ENCODE measurements at places on chromosomes 5 and 9. TPM values are rescaled to one million over a fixed set of nuclear protein-coding genes. Genes with fewer than 3 reads are reported as not detected.

Gene CNTNAP3
- 2.7 TPM for total RNA-seq

Gene PTGDS
- not detected for total RNA-seq

GRCh38 chr9:98727428-98727827 lies 18.7 kb upstream of the GABBR2 start:
- DNase-seq: no peak

DNA sequence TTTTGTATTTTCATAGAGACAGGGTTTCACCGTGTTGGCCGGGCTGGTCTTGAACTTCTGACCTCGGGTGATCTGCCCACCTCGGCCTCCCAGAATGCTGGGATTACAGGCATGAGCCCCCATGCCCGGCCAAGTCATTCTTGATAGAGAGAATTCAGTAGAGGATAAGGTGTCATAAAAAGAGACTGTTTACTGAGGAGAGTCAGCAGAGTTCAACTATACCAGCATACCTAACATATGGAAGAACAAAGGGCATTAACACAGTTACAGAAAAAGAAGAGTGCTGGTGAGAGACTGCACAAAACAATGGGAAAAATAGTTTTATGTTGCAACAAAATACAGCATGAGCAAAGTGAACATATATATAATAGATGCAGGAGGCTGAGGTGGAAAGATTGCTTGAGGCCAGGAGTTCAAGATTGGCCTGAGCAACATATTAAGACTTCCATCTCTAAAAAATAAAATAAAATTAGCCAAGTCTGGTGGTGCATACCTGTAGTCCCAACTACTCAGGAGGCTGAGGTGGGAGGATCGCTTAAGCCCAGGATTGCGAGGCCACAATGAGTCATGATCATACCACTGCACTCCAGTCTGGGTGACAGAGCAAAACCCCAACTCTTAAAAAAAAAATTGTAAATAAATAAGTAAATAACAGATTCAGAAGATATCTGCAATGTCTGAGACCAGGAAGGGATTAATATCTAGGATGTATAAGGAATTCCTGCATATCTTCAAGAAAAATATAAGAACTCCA lies 19.5 kb downstream of the B4GALT1 start:
- DNase-seq: no peak

Gene GABRA6
- not detected for total RNA-seq

Gene DYNC2I2
- total RNA-seq: 117 TPM

- DNase-seq: no peak
Measured at GRCh38 chr9:5587024-5587423, 41.9 kb upstream of the RIC1 start.

Gene LRRC26
- not detected for total RNA-seq

DNA sequence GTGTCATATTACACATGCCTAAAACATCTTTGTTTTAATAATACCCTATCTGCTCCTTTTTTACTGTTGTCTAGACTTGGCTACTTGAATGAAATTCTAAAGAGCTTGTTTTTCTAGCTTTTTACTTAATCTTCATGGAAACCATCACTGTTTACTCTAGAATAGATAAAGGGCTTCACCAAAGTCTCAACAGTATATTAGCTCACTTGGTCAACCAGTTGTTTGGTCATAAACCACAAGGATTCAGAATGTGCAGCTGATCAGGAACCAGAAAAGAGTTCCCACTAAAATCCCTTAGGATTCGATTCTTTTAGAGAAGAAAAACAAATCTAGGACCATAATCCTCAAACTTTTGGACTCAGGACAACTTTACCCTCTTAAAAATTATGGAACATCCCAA lies 38.0 kb downstream of the CDO1 start:
- DNase-seq: no peak

DNA sequence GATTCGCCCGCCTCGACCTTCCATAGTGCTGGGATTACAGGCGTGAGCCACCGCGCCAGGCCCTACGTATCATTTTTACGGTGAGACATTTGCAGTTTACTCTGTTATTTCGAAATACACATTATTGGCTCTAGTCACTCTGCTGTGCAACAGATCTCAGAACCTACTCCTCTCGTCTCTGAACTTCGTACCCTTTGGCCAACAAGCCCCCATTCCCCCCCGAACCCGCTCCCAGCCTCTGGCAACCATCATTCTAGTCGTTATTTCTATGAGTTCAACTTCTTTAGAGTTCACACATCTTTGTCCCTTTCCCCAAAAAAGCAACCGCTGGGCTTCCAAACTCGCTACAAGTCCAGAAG lies 735 bp downstream of the PTGR1 start:
- peak; percentile 12 for DNase-seq

GRCh38 chr5:138803935-138804334 lies 50.7 kb downstream of the CTNNA1 start:
- DNase-seq: no peak

DNA sequence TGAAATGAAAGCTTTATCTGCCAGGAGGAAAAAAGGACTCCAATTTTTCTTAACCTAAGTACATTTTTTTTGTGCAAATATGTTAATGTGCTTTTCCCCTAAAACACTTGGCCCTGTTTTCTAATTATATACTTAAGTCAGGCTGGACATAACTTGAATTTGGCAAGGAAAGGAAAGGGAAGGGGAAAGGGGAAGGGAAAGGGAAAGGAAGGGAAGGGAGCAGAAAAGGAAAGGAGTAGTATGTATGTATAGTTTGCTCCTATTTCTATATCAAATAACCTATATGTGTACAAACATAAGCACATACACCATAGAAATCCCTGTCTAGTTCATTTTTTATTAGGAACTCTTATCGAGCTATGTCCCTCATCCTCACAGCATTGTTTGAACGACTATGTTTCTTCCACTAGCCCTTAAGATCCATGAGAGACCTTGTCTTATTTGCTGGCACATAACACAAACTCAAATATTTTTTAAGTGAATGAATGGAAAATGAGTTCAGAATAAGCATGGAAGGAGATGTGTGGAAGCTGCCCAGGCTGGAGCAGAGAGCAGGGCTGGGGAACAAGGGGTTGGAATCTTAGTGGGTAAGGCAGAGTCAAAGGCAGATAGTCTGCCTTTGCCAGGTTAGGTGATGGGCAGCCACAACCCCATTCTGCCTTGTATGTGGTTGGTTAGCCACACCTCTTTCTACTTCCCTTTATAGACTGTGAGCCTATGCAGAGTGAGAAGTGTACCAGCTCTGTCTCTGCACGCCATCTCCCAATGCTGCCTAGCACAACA lies 70.0 kb downstream of the KLHL3 start:
- DNase-seq: no peak

DNA sequence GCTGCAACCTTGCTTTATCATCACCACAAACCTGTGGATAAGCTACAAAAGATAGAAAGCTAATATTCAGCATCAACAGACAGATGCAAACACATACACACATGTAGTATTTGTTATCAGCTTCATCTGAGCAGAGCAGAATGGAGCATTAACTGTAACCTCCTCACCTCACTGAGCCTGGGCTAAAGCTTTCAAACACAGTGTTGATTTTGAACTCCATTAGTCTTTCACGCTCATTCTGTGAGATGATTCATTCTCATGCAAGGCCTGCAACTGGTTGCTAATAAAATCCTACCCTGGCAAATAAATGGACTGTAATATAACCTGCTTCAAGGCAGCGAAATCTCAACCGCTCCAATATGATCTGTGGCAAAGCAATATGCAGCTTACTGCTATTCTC lies 1360.6 kb upstream of the ACO1 start:
- DNase-seq: no peak

GRCh38 chr5:108830705-108831276 lies 83.1 kb downstream of the FER start:
- DNase-seq: no peak

GRCh38 chr9:110266795-110267194 lies 10.5 kb upstream of the TXN start:
- DNase-seq: no peak

DNA sequence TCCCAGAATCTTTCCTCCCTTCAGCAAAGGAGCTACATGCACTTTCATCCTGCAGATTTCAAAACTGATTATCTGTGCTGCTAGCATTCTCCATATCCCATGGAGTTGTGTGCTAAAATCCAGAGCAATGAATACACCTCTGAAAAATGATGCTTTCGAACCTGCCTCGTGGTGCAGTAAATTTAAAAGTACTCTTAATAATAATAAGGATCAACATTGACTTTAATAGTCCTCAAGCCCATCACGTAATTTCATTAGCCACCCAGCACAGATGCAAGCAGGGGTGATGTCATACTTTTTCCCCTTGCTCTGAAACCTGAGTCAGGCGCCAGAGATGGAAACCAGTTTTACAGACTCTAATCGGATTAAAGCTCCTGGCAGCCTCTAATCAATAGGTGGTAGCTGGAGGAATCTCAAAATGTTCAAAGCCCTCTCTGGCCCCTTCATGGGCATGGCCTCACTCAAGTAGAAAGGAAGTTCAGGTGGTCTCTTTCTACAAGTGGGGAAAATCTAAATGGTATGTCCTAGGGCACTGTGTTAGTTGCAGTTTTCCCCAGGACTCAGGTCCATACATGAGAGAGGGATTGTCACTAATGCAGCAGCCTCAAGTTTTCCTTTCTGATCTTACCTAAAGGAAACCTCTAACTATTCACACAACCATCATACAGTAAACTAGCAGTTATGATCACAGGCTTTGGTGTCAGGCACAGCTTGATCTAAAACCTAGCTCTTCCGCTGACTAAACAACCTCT lies 221.6 kb upstream of the SLC30A5 start:
- no peak for DNase-seq

Gene SHISAL2B
- not detected for total RNA-seq

- DNase-seq: no peak
Measured at GRCh38 chr5:72408603-72409002, 88.4 kb downstream of the PTCD2 start.

DNA sequence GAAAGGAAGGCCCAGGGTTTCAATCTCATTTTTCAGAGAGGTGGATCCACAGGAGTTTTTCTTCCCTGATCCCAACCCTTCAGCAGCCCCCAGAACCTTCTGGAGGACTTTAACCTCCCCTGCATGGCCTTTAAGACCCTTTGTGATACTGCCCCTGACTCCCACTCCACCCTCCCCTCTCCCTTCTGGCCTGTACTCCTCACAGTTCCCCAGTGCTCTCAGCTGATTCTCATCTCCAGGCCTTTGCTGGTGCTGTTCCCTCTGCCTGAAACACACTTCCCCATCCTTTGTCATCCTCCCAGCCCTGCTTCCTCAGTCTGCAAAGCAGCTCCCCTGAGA lies 18.5 kb downstream of the NEURL1B start:
- DNase-seq: no peak

- DNase-seq: peak; percentile 9
Measured at GRCh38 chr5:56585461-56585860, 229.9 kb upstream of the MAP3K1 start.

GRCh38 chr9:112914524-112914923 lies 23.8 kb upstream of the SLC46A2 start:
- no peak for DNase-seq

Gene ZNF454
- total RNA-seq: not detected

DNA sequence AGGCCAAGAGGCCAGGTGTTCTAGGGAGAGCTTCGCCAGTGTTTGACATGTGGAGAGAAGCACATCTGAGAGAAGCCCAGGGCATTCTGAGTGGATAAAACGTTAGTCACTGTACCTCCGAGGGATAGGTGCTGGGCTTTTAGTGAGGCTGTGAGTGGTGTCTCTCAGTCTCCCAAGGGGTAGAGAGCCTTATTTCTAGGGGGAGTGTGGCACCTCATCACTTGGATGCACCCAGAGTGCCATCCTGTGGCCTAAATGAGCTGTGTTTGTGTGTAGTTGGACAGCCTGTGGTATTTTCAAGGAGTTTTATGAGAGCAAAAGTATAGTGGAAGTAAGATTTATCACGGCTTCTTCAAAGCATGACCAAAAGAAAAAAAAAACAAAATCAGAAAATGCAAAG lies 1046.9 kb upstream of the WWC1 start:
- peak; percentile 4 for DNase-seq

DNA sequence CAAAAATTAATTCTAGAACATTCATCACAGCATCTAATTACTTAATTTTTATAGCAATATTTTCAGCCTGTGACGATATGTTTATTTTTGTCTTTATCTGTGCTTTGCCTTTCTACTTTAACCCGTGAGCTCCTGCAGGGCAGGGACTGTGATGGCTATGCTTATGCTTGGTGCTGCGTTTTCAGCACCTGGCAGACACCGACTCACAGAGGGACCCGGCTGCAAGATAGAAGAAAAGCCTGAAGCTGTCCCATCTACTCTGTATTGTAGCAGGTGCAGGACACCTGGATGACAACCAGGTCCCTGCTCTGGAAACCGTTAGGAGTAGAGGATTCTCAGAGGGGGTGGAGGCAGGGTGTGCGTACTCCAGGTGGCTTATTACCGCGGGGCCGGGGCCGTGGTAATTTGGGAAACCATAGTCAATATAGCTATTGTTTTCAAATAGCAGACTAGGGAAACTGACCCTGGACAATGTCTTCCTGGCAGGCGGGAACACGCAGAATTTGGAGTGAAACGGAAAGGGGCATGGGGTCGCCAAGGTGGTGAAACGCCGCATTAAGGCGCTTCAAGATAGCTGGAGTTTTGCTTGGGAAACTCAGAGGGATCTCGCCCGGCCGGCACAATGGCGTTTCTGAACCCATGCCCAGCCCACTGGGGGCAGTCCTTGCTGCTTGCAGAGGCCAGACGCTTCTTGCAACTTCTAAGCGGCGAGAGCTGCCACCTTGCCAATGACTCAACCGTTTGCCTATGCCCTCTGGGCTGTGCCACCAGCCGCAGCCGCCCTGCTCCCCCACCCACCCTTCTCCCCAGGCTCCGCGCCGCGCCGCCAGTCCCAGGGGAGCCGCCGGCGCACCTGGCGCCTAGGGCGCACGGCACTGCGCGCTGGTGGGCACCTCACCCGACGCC lies 140.1 kb upstream of the PALM2AKAP2 start:
- DNase-seq: peak; percentile 85

Measured in MG63 (cell line).